ENCODE measurements at places on chromosomes 1 and 21.

DNA sequence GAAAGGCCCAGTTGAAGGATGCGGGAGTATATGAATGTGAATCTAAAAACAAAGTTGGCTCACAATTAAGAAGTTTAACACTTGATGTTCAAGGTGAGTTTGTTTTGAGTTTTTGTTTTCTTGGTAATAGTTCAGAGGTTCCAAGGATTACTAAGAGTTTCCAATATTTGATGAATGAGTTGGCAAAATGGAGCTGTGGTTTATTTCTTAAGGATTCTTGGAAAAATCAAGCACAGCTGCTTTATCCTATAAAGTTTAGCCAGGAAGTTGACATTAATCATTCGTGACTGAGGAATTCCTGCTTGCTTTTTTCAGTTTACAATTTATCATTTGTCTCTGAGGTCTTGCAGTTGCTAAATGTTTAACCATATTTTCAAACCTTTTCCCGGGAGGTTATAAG lies 15.1 kb downstream of the VCAM1 start:
- DNase-seq, result no peak

GRCh38 chr1:145979746-145980456 lies 15.4 kb downstream of the POLR3GL start:
- no peak for DNase-seq

GRCh38 chr1:38686167-38686926 lies 173.2 kb downstream of the RRAGC start:
- no peak for DNase-seq

DNA sequence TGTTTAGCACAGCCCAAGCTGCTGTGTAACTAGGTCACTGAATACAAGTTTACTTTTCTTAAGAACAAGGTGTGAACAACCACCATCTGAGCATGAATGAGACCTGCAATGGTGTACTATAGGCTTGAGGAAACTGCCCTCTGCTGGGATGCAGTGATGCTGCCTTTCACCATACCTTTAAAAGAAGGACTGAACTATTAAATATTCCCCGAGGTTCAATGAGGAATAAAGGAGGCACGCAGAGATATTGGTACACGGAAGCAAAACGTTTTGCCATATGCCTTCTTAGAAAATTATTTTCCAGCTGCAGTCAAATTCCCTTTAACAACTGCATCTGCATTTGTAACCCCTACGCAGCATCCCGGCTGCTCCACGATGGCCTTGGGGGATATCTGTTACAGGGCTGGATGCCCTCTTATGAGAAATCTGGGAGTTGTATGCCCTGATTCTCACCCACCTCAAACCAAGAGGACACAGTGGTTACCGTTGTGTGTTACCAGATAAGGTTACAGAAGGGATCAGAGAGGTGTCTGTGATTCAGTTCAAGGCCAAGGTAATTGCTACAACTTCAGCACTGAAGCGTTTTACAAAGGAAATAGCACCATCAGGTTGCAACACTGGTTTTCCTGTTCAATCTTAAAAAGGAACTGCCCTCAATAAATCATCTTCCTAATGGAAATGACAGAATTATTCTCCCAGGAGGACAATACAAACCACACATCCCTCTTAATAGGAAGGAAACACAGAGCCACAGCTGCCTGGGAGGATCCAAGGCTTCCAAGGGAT lies 470.5 kb downstream of the LTN1 start:
- DNase-seq, result no peak

- DNase-seq, result no peak
Observed at GRCh38 chr1:94611681-94612475, 70.3 kb upstream of the F3 start.

DNA sequence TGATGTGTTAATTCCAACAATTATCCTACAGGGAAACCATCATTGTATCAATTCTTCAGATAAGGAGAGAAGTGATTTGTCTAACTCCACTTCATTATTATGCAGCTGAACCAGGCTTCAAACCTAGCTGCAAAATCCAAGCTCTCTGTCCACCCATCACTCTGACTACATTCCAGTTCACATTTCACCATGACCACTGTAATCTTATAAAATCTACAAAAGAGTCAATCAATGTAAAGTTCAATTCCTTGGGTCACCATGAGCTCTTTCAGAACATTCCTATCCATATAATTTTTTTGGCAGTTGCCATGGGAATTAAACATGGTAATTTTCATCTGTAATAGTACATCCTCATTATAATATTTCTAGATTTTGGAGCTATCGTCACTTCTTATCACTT lies 100.9 kb downstream of the PLPPR5 start:
- no peak for DNase-seq

GRCh38 chr1:29830916-29831315 lies 594.6 kb downstream of the PTPRU start:
- DNase-seq, result no peak

- DNase-seq, result no peak
Observed at GRCh38 chr1:117070124-117070523, 10.0 kb downstream of the TTF2 start.

Data from hippocampal formation (tissue), 2 donors.